ENCODE measurements at places on chromosomes 2 and 18. TPM values are rescaled to one million over a fixed set of nuclear protein-coding genes. Genes with fewer than 3 reads are reported as not detected.

Gene TRPM8
- 0.37 TPM for total RNA-seq

Gene STPG4
- total RNA-seq = not detected

Gene LIMS4
- total RNA-seq = 0.59 TPM

Gene PRSS56
- total RNA-seq = 0.16 TPM

Gene SERPINB7
- total RNA-seq = 2.9 TPM

Gene OTOS
- not detected for total RNA-seq

Gene IL1F10
- total RNA-seq = not detected

Gene FOXD4L1
- 0.31 TPM for total RNA-seq

Gene CDH7
- 0.03 TPM for total RNA-seq

Gene ERLEC1
- total RNA-seq = 60.2 TPM

Gene ZFP36L2
- 26.5 TPM for total RNA-seq

Gene OTX1
- 4.3 TPM for total RNA-seq

Gene MAB21L4
- 0.15 TPM for total RNA-seq

Gene DSG2
- total RNA-seq = 68.1 TPM

Gene DUSP19
- 0.41 TPM for total RNA-seq

Gene HOXD12
- total RNA-seq = not detected

Gene ANKRD29
- total RNA-seq = 10.0 TPM

Gene ADAM17
- total RNA-seq = 35.0 TPM

Gene FHL2
- 79.0 TPM for total RNA-seq

Gene CYP20A1
- total RNA-seq = 9.2 TPM

Gene OR6B2
- total RNA-seq = not detected
